ENCODE measurements at places on chromosomes 7 and 10.

- no peak for DNase-seq
Observed at GRCh38 chr10:68756246-68756645, 35.2 kb downstream of the CCAR1 start.

DNA sequence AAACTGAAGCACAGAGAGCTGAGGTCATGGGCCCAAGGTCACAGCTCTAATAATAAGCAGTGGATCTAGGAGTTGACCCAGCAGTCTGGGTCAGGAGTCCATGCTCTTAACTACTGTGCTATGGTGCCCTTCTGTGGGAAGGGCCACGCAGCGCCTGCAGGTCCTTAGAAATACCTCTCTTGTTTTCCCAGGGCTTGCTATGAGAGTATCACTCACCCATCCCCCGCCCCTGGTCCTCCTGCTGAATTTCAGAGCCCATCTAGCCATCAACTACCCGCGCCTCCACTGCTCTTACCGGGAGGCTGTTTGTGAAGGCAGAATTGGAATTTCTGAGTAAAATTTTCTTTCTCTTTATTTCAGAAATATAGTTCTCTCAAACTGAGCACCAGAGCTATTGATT, 27.3 kb upstream of the CRHR2 start:
- DNase-seq = no peak

- DNase-seq = peak; percentile 48
Observed at GRCh38 chr10:62454687-62455397, 80.7 kb downstream of the ZNF365 start.

DNA sequence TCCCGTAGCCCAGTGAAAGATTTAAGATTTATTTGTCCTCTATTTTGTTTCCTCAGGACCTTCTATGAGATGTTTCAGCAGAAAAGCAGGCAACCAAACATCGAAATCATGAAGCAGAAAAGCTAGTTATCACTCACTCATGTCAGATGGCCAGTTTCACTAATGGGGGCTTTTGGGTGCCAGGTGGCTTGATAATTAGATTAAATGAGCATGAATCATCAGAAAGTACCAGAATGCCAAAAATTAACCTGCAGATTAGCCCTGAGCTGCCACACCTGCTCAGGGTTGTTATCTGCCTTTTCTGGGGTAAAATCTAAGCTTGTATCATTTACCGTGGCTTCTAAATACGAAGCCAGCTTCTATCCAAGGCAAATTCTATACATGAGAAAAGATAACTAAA, 1017.5 kb downstream of the XPNPEP1 start:
- DNase-seq = no peak

DNA sequence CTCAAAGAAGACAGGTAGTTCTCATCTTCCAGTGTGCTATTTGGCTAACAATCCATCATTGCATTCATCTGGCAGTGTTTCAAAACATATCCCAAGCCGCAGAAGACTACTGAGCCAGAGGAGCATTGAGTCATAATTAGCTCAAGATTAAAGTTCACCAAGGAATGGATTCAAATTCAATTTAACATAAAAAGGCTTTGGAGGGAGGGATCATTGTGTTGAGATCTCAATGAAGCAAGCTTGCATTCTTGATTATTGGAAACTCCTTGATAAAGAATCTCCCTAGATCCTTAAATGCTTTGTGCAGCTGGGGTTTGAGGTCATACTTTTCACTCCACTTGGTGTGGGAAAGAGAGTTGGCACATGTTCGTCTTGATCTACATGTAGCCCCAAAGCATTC, 142.8 kb upstream of the SEMA3A start:
- peak; percentile 69 for DNase-seq

Measured in astrocyte of the spinal cord (primary cell).